Activated CD4-positive, alpha-beta T cell treated with anti-CD3 and anti-CD28 coated beads, Interleukin-2, amount 50 U/mL, for 48 hours (primary cell): ENCODE measurements at places on chromosomes 1 and 21.

GRCh38 chr1:116807394-116808199 lies 53.4 kb downstream of the CD2 start:
- peak; percentile 28 for DNase-seq

- no peak for DNase-seq
Measured at GRCh38 chr1:192099328-192099727, 58.9 kb upstream of the RGS18 start.

- DNase-seq, result no peak
Measured at GRCh38 chr1:211336775-211337174, 10.1 kb downstream of the TRAF5 start.

DNA sequence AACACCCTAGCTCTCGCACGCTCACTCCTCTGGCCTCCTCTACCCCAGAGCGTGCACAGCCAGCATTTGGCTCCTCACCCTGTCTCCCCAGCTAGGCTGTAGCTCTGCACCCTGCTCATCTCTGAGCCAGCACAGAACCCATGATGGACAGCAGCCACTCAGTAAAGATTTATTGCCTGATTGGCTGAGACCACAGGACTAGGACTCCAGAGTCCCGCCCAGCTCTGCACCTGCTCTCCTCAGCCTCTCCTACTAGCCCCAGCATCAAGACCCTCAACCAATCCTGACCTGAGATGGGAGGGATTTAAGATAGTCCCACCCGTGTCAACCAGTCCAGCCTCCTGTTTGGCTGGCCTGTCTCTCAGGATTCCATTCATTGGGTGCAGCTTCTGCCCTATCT lies 9.3 kb downstream of the C1QB start:
- DNase-seq, result no peak

GRCh38 chr1:81731989-81732388 lies 68.7 kb upstream of the ADGRL2 start:
- no peak for DNase-seq

DNA sequence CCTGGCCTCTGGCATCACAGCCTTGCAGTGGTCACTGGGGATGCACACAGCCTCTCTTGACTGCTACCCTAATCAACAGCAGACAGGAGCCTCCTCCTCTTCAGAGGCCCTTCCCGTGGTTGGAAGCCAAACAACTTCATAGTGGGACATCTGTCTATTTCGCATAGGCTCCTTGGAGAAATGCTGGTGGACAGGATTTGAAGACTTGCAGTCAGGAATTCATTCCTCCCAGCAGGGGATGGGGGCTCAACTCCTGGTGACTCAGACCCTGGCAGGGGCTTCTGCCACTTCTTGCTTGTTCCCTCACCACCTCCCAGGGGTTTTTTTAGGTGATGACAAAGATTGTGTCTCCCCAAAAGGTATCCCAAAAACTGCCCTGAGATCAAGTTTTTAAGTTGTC lies 191.7 kb upstream of the CAMK1G start:
- no peak for DNase-seq

DNA sequence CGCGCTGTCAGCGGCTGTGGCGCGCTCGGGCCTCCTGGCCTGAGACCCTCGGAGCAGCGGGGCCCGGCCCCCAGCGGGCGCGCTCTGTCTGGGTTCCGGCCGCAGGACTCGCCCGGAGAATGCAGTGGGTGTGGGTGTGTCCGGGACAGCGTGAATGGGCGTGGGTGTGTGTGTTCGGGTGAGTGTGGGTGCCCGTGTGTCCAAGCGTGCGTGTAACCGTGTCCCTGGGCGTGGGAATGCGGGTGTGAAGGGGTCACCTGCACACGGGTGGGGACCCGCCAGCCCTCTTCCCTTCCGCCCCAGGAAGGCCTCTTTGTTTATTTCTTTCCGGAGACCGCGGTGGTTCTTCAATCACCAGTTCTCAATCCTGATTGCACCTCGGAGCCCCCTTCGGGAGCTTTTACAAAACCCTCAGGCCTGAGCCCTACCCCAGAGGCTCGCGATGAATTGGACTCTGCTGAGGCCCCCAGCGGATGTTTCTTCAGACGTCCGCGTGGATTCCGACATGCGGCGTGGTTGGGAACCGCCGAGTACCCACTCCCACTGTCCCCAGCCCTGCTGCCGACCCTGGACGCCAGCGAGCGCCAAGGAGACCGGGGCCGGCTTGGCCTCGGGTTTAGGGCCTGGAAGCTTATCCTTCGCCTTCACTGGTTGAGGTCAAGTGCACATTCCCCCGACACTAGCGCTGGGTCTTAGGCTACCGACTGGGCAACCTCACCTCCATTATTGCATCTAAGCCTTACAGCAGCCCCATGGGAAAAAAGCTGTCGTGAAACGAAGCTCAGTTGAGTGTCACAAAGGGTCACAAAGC lies 19.3 kb downstream of the SERTAD4 start:
- DNase-seq, result no peak

- DNase-seq, result no peak
Measured at GRCh38 chr1:174448531-174448883, 743 bp downstream of the GPR52 start.

GRCh38 chr21:21751286-21751685 lies 753.1 kb downstream of the NCAM2 start:
- DNase-seq, result no peak

- DNase-seq, result no peak
Measured at GRCh38 chr1:26372039-26372438, 511 bp downstream of the ZNF683 start.

DNA sequence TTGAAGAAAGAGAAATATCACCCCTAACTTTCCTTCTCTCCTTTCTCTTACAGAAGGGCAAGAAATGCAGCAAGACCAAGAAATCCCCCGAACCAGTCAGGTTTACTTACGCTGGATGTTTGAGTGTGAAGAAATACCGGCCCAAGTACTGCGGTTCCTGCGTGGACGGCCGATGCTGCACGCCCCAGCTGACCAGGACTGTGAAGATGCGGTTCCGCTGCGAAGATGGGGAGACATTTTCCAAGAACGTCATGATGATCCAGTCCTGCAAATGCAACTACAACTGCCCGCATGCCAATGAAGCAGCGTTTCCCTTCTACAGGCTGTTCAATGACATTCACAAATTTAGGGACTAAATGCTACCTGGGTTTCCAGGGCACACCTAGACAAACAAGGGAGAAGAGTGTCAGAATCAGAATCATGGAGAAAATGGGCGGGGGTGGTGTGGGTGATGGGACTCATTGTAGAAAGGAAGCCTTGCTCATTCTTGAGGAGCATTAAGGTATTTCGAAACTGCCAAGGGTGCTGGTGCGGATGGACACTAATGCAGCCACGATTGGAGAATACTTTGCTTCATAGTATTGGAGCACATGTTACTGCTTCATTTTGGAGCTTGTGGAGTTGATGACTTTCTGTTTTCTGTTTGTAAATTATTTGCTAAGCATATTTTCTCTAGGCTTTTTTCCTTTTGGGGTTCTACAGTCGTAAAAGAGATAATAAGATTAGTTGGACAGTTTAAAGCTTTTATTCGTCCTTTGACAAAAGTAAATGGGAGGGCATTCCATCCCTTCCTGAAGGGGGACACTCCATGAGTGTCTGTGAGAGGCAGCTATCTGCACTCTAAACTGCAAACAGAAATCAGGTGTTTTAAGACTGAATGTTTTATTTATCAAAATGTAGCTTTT lies 2.4 kb downstream of the CCN1 start:
- no peak for DNase-seq

GRCh38 chr1:95085376-95085775 lies 12.6 kb upstream of the ALG14 start:
- no peak for DNase-seq

DNA sequence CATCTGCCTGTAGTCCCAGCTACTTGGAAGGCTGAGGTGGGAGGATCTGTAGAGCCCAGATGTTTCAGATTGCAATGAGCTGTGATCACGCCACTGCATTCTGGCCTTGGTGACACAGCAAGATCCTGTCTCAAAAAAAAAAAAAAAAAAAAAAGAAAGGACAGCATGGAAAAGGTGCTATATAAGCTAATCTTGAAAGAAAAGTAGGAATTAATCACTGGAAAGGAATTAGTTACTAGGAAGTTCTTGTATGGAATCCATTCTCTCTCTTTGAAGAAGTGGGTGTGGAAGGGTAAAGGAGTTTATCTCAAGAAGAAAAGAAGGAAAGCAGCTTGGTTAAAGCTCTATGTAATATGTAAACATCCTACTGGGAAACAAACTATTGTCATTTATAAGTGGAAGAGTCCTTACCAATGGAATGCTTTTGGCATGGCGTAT lies 339.2 kb downstream of the DPYD start:
- no peak for DNase-seq

GRCh38 chr1:185661971-185662370 lies 72.2 kb upstream of the HMCN1 start:
- no peak for DNase-seq

DNA sequence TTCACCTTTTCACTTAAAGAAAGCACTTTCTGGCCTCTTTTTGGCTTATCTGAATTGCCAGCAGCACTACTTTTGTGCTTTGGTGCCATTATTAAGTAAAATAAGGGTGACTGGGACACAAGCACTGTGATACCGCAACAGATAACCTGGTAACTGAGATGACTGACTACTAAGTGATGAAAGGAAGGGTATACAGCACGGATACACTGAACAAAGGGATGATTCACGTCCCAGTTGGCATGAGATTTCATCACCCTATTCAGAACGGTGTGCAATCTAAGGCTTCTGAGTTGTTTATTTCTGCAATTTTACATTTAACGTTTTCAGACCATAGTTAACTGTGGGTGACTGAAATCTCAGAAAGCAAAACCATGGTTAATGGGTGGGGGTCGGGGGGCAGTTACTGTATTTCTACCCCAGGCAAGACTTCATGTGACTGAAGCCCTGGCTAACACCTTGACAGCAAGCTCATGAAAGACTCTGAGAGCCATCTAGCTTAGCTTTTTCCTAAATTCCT lies 102.8 kb downstream of the CLIC6 start:
- no peak for DNase-seq

DNA sequence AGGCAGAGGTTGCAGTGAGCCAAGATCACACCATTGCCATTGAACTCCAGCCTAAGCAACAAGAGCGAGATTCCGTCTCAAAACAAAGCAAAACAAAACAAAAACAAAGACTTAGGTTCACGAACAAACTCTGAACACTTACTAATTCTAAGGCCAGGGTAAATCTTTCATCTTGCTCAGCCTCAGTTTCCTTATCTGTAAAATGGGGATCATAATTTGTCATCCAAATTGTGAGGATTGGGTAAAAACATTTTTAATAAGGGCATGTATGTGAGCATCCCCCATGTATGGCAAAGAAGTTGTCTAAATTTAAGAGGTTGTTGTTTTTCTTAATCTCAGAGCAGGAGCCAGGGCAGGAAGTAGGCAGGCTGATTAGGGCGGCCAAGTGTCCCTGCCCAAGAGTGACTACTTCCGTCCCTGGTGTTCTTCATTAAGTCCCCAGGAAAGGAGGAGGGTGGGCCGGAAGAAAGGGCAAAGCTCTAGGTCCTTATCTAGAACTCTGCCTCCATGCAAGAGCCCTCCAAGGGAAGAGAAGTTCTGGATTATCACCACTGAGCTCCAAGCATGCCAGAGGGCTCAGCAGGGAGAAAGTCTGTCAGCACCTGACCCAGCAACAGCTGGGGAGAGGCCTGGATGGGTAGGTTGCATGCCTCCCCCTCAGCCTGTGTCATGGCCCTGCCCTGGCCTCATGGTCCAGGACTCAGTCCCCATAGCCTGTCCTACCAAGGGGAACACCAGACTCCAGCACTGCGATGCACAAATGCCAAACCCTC lies 49.9 kb upstream of the CLIC4 start:
- DNase-seq, result no peak

DNA sequence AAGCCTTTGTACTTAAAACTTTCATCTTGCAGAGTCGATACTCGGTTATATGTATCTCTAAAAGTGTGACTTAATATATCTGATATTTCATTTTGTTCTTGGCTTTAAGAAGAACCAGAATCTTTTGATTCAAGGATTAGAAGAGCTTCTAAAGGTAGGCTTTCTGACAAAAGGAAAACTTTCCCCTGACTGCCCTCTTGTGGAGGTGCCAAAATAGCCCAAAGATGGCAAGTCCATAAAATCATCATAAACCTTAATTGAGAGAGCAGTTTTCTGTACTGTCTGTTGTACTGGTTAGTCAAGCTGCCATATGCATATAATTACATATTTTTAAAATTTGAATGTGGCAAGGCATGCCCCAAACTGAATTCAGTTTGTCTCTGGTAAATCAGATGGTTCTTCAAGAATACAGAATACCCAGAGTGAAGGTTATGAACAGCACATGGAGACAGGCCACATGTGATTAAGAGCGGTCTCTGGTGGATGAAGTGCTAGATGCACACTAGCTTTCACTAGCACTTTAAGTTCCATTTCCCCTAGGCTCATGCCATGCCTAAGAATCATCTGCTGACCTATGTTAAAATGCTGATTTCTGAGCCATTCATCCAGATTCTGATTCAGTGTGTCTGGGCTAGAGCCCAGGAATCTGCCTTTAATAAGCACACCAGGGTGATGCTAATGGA lies 27.7 kb upstream of the ELAVL4 start:
- no peak for DNase-seq

- no peak for DNase-seq
Measured at GRCh38 chr1:60825593-60825992, 256.8 kb upstream of the NFIA start.

- no peak for DNase-seq
Measured at GRCh38 chr1:67545364-67545763, 115.2 kb upstream of the SERBP1 start.

GRCh38 chr21:45459171-45460010 lies 54.4 kb downstream of the COL18A1 start:
- DNase-seq, result no peak

DNA sequence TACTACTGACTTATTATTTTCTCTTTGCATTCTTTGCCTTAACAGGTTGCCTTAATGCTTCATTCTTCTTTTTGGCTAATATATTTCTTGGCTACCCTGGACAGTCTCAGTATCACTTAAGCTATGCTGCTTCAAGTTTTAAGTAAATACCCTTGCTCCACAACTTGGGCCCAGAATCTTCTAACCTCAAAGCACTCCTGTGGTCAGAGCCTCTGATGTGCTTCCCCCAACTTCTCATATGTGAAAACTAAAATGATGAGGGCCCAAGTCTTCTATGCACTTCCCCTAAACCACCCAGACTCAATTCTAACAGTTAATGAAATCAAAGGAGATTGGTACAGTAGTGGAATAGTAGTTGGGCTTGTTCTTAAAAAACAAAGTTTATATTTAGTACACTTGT lies 314.1 kb downstream of the PLPP3 start:
- no peak for DNase-seq

DNA sequence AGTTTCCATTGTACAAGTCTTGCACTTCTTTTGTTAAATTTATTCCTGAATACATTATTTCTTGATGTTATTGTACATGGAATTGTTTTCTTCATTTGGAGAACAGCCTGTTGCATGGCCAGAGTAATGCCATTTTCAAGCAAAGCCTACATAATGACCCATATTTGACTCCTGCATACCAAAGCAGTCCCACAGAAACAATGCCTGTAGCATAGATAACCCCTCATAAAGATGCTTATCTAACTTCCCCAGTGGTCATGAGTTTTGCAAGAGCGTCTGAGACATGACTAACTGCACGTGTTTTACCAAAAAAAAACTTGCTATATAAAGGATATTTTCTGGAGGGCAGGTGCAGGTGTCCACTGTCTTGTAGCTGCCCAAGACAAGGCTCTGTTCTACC lies 30.3 kb upstream of the RLF start:
- no peak for DNase-seq
